ENCODE measurements at places on chromosomes 1 and 21.

GRCh38 chr1:81472387-81472786, 328.3 kb upstream of the ADGRL2 start:
- DNase-seq = no peak

- DNase-seq = no peak
Observed at GRCh38 chr1:247156787-247157232, 15.0 kb downstream of the ZNF124 start.

GRCh38 chr1:158689110-158689509, 2.6 kb upstream of the SPTA1 start:
- no peak for DNase-seq

GRCh38 chr1:228781161-228781808, 46.0 kb downstream of the RHOU start:
- no peak for DNase-seq

DNA sequence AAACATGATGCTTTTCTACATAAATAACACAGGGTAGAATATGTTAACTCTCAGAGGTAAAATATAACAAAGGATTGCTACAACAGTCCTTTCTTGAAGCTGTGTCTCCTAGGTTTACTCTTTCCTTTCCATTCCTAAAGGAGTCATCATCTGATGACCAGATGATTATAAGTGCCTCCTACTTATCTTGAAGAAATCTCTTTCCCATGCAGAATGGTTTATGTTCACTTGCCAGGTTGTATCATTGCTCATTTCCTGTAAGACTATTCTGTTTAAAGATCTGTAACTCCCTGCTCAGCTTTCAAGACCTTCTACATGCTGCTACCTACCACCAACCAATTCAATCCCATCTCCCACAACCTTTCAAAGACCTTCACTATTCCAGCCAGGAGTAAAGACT, 51.5 kb upstream of the PTCH2 start:
- no peak for DNase-seq
